Smooth muscle cell of the brain vasculature (primary cell): ENCODE measurements at places on chromosomes 7 and 10.

DNA sequence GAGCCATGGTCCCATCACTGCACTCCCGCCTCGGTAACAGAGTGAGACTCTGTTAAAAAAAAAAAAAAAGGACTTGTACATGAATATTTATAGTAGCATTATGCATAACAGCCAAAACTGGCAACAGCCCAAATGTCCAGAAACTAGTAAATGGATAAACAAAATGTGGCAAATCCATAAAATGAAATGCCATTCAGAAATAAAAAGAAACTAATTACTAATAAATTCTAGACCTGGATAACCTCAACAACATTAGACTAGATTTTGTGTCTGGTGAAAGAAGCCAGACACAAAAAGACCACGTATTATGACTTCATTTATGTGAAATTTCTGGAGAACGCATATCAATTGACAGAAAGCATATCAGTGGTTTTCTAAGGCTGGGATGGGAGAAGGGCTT, 74.5 kb downstream of the HPSE2 start:
- DNase-seq, result no peak

DNA sequence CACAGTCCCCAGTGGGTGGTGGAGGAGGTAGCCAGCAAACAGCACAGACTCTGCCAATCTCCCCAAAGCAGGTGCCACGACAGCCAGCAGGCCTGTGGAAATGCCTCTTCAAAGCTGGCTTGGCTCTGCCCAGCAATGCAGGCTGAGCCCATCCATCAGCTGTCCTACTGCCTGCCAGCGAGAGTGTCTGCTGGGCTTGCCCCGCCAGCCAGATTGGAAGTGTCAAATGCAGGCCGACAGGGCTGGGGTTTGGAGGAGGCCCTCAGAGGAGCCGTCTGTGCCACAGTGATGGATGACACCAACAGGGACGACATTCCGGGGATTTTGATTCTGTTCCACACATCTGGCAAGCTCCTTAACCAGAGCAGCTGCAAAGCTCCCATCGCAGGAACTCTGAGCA, 16.7 kb downstream of the HABP2 start:
- DNase-seq, result no peak

DNA sequence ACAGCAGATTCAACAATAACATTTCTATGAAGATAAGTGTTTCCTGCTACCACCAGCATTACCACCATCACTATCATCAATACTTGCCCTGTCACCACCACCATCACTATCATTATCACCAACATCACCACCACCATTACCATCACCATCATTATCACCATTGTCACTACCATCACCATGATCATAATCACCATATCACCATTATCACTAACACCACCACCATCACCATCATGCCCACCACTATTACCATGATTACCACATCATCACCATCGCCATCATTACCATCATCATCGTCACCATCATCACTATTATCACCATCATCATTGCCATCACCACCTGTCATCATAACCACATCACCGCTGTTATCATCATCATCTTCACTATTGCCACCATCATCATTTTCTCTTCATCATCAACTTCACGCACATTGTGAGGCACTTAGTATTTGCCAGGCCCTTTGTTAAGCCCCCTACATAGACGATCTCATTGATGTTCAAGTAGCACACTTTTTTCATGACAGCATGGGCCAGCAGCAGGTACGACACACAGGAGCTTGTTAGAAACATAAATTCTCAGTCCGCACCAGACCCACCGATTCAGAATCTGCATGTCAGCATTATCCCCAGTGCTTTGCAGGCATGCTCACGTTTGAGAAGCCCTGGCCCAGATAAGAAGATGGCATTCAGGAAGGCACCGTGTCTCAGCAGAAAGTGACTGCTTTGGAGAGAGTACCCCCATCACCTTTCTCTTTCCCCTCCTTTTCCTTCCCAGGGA, 161.1 kb downstream of the ADAM12 start:
- no peak for DNase-seq

DNA sequence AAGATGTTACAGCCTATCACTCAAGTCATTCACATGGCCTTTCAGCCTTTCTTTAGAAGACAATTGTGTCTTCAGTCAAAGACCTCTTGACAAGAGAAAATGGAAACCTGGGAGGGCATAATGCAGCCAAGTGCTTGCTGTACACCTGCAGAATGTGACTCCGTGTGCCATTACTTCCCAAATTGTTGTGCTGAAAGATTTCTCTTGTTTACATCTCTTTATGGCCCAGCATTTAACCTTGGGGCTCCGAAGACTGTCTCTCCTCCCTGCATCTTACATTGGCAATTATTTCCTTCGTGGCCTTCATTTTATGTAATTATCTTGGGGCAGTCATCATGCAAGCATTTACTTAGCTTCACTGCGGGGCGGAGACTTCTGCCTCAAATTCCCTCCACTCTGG, 287.0 kb downstream of the TCF7L2 start:
- no peak for DNase-seq

GRCh38 chr7:154843670-154844237, 159.2 kb downstream of the PAXIP1 start:
- DNase-seq, result no peak

DNA sequence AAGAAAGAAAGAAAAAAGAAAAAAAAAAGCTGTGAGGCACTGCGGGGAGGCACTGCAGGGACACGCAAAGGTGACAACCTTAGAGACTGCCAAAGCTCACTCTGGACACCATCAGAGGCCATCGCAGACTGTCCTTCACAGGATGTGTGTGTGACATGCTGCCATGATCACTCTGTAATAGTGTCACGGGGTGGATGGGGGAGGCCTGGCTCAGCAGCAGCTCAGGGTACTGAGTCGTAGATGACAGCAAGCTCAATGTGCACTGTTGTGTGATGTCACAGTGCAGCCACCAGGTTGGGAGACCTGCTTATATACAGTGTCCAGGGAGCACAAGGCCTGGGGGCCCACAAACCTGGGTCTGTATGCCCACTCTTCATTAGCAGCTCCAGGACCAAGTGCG, 83.3 kb downstream of the SLIT1 start:
- DNase-seq, result no peak

DNA sequence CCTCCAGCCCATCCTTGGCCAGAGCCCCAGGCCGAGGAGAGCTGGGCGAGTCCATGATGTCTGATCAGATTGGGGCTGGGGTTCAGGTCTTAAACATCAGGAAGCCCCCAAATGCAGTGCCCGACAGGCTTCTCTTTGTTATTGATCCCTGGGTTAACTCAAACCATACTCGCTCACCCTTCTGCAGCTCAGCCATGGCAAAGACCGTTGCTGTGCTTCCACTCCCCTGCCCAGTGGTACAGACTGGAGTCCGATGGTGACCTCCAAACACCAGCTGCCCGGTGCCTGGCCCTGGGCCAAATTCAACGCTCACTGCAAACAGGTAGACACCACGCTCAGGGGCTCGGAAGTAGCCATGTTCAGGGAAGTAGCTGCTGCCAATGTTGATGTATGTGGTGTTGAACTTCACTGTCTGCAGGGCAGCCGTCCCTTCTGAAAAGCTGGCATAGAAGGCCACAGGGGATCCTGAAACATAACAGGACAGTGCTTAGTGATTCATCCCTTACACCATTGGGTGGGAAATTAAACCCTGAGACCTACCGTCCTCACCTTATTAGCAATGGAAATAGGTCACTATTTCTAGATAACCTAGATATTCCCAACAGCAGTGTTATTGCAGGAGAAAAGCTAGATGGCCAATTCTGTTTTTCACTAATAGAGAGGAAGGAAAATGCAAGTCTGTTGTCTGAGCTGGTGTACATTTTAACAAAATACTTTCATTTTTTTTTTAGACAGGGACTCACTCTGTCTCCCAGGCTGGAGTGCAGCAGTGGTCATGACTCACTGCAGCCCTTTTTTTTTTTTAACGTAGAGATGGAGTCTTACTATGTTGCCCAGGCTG, 20.5 kb downstream of the MMRN2 start:
- no peak for DNase-seq

GRCh38 chr7:37536706-37537105, 88.0 kb upstream of the ELMO1 start:
- no peak for DNase-seq

DNA sequence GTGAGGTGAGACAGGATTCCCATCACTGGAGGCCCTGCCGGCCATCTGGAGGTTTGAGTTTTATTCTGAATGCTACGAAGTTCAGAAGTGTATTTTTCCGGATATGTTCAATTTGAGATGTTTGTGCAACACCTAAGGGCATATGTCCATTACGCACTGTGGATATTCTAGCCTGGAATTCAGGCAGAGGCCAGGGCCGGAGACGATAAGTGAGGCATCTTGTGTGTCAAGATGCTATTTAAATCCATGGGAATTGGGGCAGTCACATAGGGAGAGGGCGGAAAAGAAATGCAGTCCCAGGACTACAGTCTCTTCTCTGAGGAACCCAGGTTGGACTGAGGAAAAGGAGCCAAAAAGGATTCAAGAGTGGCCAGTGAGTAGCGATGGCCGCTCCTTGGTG, 1.9 kb upstream of the SUV39H2 start:
- DNase-seq, result no peak

- DNase-seq, result no peak
Observed at GRCh38 chr10:24784923-24785322, 61.2 kb upstream of the ARHGAP21 start.

GRCh38 chr10:106897719-106898118, 266.8 kb downstream of the SORCS1 start:
- no peak for DNase-seq

- no peak for DNase-seq
Observed at GRCh38 chr7:26101361-26102151, 50.4 kb upstream of the NFE2L3 start.

- no peak for DNase-seq
Observed at GRCh38 chr10:89369156-89370105, 8.4 kb upstream of the IFIT1B start.

GRCh38 chr10:47438857-47439474, 44.9 kb downstream of the ANXA8 start:
- DNase-seq, result no peak

DNA sequence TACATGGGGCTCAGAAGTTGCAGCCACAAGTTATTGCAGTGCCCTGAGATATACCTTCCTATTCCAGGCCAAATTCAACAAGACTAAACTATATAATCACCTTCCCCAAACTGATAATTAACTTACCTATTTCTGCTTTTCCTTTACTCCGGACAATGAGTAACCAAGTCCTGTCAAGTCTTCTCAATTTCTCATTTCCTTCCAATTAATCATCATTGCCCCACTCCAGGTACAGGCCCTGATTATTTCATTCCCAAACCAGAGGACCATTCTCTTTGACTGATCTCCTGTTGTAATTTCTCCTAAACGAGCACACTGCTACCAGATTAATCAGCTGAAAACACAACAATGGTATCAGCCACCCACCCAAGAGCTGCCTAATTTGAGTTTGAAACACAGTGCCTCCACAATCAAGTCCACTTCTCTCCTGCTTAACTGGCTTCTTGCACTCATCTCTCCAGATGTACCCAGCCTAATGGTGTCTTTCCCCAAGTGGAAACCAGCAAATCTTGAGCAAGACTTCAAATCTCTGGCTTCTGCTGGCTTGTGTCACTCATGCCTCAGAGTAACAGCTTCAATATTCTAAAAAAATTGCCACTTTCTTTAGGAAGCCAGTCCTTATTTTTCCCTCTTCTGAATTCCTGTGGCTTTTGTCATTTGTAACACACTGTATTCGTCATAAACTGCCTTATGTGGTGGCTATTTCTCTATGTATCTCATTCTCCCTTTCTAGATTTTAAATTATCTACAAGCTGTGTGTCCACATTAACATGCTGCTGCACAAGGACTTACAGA, 89.1 kb downstream of the CDK6 start:
- DNase-seq, result no peak

GRCh38 chr7:131061818-131062217, 265.9 kb upstream of the MKLN1 start:
- no peak for DNase-seq

- DNase-seq, result no peak
Observed at GRCh38 chr7:116708861-116709260, 36.9 kb downstream of the MET start.

- no peak for DNase-seq
Observed at GRCh38 chr10:387909-388660, 252.8 kb downstream of the ZMYND11 start.

- DNase-seq, result no peak
Observed at GRCh38 chr7:105014693-105015389, 836 bp downstream of the KMT2E start.

DNA sequence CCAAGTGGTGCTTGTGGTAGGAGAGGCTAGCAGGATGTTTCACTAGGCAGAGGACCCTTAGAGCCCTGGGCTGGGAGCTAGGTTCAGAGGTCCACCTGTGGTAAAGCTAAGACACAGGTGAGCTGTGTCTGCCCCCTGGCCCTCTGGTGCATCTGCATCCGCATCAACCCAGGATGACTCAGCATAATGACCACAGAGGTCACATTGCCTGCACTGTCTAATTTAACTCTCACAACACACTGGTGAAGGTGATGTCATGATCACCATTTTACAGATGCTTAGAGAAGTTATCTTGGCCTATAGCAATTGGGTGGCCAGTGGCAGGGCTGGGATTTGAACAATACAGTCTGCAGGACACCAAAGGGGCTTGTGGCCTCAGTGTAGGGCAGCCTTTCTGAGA, 33.1 kb downstream of the HABP2 start:
- no peak for DNase-seq

- DNase-seq, result no peak
Observed at GRCh38 chr7:87424075-87424474, 51.4 kb downstream of the ABCB4 start.

GRCh38 chr7:129169171-129169671, 19.2 kb upstream of the SMO start:
- DNase-seq, result no peak

GRCh38 chr7:2873686-2874551, 29.8 kb upstream of the GNA12 start:
- DNase-seq, result no peak

DNA sequence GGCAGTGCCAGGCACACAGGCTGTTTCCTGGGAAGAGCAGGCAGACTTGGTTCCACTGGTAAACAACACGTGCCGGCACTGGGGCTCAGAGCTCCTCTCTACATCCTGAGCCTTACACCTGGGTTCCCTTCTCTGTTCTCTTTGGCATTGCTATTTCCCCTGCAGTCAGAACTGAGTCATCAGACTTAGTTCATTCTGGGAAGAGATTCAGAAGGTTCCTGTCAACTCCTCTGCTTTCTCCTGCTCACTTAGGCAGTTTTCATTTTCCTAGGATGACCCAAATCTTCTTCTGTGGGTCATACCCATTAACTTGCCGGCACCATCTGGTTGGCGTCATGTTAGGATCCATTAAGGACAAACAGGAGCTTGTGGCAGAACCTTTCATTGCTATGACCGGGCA, 33.4 kb upstream of the LRRC18 start:
- DNase-seq, result no peak

GRCh38 chr7:157464111-157464970, 127.5 kb downstream of the DNAJB6 start:
- no peak for DNase-seq

- DNase-seq, result no peak
Observed at GRCh38 chr10:117721873-117722272, 179.3 kb downstream of the EMX2 start.

- no peak for DNase-seq
Observed at GRCh38 chr10:29141761-29142160, 147.1 kb upstream of the LYZL1 start.

GRCh38 chr10:26508016-26508415, 69.9 kb downstream of the APBB1IP start:
- no peak for DNase-seq

- DNase-seq, result no peak
Observed at GRCh38 chr10:125260260-125260659, 99.9 kb upstream of the CTBP2 start.

- no peak for DNase-seq
Observed at GRCh38 chr10:131928248-131929095, 27.7 kb downstream of the PPP2R2D start.
